ENCODE measurements at places on chromosomes 4 and X.
A peak's percentile ranks its signal among the peaks of the same experiment; 100 is the strongest.

DNA sequence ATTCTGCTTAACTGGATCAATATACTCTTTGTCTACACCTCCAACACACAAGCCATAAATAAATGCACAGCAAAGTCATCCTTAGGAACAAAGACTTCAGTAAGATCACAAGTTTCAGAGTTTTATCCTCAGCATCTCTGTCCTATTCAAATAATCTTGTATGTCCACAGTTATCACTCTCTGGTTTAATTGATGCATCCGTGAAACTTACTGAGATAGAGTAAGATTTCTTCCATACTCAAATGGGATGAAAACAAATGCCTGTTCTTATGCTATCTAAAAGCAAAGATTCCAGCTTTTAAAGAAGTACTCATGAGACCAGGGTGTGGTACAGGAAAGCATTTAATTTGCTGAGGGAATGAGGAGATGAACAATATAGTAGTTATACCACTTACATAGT lies 184.6 kb upstream of the SLC7A11 start:
- no peak for DNase-seq

DNA sequence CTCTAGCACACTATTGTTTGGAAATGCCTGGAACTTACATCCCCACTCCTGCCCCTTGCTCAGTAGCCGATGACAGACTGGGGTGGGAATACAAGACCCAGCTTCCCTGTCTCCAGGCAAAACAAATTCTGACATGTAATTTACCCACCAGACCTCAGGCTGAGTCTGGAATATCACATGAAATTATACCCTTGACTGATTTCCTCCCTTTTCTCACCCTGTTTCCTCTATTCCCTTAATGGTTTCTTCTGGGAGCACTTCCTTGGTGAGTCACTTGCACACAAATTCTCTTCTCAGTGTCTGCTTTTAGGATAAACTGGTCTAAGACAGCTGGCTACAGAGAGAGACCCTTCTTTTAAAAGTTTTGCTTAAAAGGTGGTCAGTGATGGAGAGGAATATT lies 65.8 kb upstream of the DIPK2B start:
- no peak for DNase-seq

- DNase-seq, result no peak
Observed at GRCh38 chr4:182866746-182867145, 50.4 kb downstream of the DCTD start.

DNA sequence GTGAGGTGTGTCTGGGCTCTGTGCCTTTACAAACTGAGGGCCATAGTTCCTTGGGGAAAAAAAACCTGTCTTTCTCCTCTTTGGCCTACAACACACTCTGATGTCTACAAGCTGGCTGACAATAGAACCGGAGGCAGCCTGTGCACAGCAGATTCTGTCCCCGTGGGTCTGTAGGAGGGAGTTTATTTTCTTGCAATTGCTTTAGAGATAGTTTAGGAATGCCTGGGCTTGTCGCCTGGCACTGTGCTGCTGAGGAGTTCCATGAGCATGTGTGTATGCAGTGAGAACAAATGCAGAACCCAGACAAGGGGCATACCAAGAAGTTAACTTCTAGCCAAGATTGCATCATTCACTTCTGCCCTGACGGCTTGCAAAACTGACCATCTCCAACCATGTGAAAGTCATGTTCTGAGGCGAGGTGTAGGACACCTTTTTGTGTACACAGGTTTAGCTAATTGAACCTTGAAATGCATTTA lies 54.1 kb downstream of the CCNI start:
- no peak for DNase-seq

DNA sequence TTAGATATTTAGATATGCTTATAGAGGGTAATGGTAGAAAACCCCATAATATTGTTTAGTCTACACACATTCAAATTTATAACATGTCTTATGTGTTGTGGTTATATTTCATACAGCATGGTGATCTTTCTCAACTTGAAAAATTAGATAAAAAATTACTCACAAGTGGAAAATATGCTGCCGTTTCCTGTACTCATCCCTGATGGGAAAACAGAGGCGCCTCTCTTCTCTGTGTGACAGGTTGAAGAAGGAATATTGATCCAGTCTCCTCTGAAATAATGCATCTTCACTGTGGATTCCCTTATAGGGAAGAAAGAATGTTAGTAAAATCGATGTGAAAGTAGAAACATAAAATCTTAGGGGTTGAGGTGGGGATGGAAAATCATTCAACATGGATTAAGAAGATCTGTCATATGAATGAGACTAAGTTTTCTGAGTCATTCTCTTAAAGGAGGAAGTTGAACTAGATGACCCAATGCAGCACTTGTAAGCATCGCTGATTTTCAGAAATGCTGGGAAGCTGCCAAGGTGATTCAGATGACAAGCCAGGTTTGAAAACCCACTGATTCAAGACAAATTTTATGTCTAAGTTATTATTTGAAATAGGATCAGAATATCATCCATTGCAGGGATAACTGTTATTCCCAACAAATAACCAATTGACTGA lies 70.7 kb downstream of the ANKRD50 start:
- no peak for DNase-seq

DNA sequence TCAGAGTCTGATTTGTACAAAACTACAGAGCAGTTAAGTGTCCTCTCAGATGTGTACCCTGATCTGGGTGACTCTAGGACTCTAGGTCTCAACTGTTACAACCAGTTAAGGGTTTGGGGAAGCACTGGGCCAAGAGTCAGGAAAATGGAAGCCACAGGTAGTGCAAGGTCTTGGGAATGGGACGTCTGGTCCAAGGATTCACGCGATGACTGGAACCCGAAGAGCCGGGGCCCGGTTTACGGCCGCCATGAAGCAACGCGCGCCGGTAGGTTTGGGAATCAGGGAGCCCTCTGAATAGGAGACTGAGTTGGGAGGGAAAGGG lies 321 bp upstream of the HPRT1 start:
- no peak for DNase-seq

GRCh38 chrX:68684291-68684918 lies 36.9 kb downstream of the STARD8 start:
- DNase-seq, result peak; percentile 67

All from lower lobe of right lung (tissue), 2 donors.